ENCODE measurements at places on chromosomes 13 and 19.
A peak's percentile ranks its signal among the peaks of the same experiment; 100 is the strongest.

- DNase-seq, result no peak
These were observed 125.7 kb downstream of the CRYL1 start for GRCh38 chr13:20399961-20400360.

GRCh38 chr19:54262066-54262465 lies 5.0 kb upstream of the LILRB5 start:
- no peak for DNase-seq

DNA sequence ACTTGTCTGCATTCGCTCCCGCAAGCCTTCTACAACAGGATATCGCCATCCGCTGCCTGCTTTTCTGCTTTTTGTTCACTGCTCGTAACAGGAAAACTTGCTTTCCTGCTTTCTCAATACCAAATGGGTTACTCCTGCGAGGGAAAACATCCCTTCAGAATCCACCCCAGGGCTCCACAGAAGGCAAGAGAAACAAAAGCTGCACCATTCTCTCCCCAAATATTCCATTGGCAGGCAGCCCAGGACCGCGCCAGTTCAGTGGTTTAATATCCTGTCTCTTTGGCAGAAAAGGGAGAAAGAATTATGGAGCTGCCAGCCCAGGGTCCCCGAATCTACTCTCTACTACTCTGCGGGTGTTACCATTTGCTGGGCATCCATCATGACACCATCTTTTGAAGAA lies 84.7 kb upstream of the DOCK9 start:
- DNase-seq, result no peak

- no peak for DNase-seq
These were observed 98.4 kb downstream of the WDFY2 start for GRCh38 chr13:51682686-51683085.

GRCh38 chr19:46731007-46731501 lies 14.1 kb upstream of the PRKD2 start:
- peak; percentile 23 for DNase-seq

- peak; percentile 21 for DNase-seq
These were observed 7.3 kb downstream of the SGTA start for GRCh38 chr19:2775556-2776430.

Data from hippocampal formation (tissue), 2 donors.